NCI-H2029 (cell line): ENCODE measurements at places on chromosomes 6 and 20.

DNA sequence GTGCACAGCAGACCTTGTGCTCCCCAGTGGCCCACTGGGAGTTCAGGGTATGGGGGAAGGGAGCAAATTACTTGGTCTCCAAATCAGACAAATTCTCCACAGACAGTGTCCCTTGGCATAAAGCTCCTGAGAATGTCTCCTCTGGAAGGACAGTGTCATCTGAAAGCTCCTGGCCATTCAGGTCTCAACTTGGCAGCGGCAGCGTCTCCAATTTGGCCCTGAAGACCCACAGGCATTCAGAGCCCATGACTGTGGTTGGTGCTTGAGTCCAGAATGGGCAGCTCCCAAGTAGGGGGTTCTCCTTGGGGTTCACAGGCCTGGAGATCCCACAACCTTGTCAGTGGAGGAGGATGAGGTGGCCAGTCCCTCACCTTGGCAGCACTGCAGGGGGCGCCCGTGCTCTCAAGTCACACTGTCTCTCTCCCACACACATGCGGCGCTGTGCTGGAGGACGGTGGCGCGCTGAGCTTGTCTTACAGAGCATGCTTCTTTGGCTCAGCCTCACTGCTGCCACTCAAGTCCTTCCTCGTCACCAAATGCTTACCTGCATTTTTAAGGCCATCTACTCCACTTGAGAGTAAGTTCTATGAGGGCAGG, 20.7 kb downstream of the DYNLRB1 start:
- DNase-seq: peak; percentile 19

DNA sequence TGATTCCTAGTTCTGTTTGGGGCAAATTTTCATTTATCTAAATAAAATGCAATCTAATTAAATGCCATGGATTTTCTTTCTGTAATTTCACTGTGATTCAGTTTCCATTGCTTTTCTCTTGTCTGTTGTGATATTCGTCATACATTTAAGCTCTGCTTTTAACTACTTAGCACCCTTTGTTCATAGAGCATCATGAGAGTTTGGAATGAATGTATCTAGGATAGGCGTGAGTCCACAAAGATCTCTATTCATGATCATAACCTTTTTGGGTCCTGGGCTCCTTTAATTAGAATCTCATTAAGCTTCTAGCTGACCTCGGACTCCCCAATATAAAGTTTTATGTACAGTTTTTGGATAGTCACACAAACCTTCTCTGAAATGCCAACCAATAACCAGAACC, 32.9 kb downstream of the ZBTB2 start:
- no peak for DNase-seq

DNA sequence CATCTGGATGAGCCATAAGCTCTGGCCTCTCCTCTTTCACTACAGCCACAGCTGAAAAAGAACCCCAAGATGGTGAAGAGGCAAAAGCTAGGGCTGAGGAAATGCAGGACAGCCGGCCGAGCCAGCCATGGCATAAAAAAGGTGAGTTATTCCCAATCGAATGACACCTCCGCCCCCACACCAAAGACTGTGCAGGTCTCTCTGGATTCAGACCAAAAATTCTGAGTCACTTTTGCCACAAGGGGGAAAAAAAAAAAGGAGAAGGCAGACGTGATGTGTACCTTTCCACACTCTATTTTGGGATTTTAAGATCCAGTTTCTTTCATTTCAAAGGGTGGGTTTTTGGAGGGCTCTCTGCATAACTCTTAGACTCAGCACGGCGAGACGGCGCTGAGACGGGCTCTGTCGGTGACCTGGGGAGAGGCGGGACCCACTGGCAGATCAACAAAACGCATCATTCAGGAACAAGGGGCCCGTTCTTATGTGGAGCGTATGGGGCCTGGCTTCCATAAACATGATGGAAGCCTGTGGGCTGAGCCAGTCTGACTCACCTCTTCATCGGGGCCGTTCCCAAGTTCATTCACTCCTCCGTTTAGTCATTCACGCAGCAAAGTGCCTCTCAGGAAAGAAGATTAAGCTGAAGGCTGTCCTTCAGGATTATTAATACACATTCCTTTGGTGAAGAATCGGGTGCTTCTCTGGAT, 54.8 kb downstream of the NFATC2 start:
- DNase-seq: no peak

DNA sequence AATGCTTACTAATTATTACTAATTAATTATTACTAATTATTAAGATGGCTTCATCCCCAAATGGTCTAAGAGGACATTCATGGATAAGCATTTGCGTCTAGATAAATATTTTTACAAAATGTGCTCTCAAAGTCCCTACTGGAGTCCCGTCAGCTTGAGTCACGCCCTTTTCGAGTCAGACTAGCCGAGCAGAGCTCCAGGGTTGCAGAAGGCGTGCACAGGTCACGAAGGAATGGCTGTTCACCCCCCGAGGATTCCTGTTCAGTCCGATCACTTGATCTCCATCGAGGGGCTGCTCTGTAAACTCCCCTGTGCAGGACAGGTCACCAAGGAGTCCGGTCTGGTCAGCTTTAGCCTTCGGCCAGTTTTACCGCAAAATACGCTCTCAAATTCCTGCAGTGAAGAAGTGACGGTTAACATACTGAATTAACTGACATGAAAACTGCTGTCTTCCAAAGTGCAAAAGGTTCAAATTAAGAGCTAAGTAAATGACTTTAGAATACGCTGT, 19.9 kb downstream of the TCFL5 start:
- DNase-seq: no peak

DNA sequence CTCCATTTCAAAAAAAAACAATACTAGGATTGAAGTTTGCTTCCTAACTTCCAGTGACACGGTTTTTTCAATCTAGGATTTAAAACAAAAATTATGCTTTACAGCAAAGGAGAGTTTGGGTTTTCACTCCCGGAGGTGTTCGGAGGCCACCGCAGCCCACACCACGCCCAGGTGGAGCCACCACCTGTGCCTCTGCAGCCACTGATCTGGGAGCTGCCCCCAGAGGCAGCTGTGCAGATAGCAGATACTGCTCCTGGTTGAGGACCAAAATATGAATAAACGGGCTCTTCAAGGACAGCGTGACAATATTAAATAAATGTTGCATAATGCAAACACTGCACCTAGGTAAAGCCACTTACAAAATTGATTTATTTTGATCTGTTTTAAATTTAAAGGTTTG, 30.2 kb downstream of the DLL1 start:
- peak; percentile 58 for DNase-seq

- DNase-seq: no peak
Observed at GRCh38 chr6:134020071-134020470, 32.4 kb downstream of the SLC2A12 start.

DNA sequence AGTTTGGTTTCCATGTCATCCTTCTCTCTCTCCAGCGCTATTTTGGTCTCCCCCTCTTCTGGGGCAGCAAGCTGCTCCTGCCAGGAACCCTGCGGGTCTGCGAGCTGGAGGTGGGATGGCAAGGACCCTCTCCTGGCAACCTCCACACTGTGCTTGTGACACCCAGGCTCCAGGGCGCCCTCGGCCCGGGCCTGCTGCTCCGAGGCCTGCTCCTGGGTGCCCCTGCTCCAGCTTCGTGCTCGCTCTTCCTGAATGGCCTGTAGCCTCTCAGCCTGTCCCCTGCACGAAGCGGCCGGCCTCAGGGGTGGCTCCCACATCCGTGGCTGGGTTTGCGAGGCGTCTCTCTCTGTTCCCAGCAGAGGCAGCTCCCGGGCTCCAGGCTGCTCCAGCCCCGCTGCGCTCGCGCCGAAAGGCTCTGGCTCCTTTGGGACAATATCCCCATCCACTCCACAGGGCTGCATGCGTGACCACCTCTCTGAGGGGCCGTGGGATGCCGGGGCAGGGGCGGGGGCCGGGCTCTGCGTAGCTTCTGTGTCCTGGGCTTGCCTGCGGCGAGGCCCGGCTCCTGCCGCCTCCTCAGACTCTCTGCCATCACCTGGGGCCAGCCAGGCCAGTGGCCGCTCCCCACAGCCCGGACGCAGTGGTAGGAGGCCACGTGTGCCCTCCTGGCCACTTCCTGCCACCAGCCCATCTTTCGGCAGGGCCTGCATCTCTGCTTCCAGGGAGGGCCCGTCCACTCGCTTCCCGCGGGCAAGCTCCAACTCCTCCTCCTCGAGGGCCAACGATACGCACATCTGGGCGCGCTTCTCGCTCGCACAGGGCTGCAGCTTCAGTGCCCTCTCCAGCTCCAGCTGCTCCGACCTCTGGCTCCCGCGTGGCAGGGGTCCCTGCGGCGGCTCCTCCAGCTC, 68.9 kb downstream of the GINS1 start:
- DNase-seq: no peak

DNA sequence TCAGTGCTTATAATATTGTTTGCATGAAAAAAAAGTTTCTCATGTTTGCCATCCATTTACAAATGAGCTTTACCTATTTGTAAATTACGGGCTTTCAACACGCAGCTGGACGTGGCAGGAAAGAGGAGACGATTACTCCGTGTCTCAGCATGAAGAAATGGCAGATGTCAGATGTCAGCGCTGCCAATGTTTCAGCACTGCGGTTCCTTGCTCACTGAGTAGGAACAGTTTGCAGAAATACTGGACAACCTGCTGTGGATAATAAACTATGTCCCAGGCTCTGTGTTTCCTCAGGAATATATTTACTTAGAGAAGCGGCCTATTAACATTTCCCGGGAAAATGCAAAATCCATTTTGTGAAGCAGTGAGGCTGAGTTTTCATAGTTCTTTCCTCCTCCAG, 22.7 kb downstream of the RAMACL start:
- DNase-seq: no peak

- DNase-seq: peak; percentile 68
Observed at GRCh38 chr6:42704251-42704936, 18.0 kb downstream of the PRPH2 start.

- no peak for DNase-seq
Observed at GRCh38 chr6:12350644-12351170, 60.5 kb downstream of the EDN1 start.

GRCh38 chr20:15637950-15638754, 935.1 kb downstream of the KIF16B start:
- DNase-seq: no peak

DNA sequence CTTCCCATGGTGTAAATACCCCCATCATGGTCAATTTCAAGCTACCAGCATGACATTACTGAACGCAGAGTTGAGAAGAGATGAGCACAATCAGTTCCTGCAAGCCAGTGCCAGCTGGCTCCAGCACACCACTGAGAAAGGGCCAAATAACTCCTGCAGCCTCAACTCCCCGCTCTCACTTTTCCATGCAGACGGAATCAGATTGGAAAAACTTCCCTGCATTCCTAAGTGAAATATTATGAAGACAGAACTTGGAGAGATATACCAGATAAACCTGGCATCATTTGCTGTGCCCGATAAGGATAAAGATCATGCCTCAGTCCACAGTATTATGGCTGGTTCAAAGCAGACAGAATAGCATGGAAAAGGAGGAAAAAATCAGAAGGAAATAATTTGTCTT, 56.7 kb downstream of the FILIP1 start:
- DNase-seq: no peak

GRCh38 chr20:33621717-33622400, 40.3 kb upstream of the C20orf144 start:
- no peak for DNase-seq

- DNase-seq: no peak
Observed at GRCh38 chr6:90483116-90483839, 103.6 kb downstream of the MAP3K7 start.

DNA sequence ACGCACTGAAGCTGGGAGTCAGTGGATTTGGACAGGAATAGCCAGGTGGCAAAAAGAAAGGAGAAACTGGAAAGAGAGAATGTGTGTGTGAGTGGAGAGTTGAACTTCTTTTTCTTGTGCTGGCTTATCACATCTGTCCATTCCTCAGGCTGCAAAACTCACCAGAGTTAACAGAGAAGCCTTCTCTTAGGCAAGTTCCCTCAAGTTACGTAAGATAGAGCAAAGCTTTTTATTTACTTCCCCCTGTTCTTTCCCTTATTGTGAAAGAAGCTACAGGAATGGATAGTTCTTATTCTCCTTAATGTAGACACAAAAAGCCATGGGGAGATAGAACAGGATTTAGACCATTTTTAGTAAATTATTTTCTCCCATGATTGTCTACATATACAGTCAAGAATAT, 188.6 kb downstream of the BMP2 start:
- no peak for DNase-seq

DNA sequence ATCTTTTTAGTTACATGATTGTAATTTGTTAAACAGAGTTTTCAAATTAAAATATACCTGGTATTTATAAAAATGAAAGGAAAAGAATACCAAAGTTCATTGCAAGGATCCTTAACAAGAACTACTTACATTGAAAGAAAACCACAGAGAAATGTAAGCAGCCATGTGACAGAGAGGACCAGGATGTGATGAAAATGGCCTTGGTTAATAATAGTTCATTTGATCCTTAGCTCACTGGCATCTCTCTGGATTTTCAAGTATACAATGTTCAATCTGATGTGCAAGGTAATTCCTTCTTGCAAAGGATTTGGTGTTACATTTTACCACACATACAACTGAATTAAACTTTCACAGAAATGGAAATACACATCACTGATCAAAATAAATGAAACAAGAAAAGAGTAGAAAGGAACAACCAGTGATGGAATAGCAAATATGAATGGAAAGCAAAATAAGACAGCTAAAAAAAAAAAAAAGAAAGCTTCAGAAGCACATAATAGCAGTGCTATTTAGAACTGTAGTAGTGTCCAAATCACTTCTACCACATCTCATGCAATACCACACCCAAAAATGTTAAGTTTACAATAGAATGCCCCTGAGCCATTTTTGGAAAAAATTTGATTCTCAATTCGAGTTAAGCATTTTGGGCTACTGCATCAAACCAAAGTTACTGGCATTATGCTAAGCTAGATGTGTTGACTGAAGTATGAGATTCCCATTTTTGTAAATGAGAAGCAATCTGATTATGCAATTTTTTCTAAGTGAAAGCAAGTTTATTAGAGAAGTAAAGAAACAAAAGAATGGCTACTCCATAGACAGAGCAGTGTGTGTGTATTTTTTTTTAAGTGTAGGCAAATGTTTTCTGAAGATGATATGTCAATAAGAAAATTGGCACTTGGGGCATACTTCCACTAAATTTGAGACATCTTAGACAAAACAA, 22.6 kb upstream of the HLA-A start:
- DNase-seq: no peak

DNA sequence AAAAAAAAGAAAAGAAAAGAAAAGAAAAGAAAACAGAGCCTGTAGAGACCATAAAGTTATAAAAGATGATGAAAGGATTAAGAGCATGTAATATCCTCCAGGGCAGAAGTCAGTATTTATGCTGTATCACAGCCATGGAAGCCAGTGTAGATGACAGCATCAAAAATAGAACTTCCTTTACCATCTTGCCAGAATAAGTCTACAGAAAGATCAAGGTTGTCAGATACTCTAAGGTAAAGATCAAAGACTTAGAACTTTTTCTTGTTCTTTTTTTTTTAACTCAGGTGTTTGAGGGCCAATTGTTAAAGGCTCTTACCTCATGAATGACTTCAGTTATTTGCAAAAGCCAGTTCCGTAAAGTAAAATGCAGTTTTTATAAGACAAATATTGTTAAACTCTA, 54.6 kb downstream of the ARHGAP18 start:
- DNase-seq: no peak

GRCh38 chr20:44914924-44915323, 5.1 kb downstream of the PABPC1L start:
- no peak for DNase-seq

DNA sequence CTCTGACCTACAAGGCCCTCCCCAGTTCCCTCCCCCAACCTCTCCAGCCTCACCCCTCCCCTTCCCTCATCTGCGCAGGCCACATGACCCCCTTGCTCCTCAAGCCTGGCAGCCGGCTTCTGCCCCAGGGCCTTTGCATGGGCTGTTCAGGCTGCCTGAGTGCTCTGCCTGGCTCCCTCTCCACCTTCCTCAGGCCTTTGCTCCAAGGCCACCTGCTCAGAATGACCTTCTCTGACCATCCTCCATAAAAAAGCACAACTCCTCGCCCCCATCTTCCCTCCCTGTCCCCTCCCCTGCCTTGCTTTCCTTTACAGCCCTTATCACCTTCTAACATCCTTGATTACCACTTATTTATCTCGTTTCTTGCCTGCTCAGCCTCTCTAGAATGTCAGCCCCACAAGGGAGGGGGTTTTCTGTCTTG, 38.7 kb downstream of the SPDEF start:
- no peak for DNase-seq
